ENCODE measurements at places on chromosomes 1 and 21.

DNA sequence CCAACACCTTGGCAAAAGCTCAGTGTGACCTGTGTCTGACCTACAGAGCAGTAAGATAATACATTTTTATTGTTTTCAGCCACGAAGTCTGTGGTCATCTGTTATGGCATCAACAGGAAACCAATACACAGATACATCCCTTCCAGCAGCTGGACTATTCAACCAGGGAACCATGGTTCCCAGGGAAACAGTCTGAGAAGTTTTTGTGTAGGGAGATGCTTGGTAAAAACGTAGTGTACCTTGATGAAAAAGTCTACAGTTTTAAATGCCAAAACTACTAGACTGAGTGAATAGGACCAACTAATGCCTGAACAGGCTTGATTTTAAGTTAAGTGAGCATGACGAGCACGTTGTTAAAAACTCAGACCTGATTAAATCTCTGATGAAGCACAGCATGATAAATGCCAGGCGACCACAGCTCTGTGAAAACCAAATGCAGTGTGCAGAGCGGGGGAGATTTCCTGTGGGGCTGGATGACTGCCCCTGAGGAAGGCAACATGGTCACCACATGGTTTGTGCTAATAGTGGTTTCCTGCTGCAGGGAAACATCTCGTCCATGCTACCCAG is 228.9 kb downstream of the TNR start:
- no peak for DNase-seq

GRCh38 chr1:14539953-14540563 is 58.4 kb upstream of the KAZN start:
- DNase-seq: no peak

DNA sequence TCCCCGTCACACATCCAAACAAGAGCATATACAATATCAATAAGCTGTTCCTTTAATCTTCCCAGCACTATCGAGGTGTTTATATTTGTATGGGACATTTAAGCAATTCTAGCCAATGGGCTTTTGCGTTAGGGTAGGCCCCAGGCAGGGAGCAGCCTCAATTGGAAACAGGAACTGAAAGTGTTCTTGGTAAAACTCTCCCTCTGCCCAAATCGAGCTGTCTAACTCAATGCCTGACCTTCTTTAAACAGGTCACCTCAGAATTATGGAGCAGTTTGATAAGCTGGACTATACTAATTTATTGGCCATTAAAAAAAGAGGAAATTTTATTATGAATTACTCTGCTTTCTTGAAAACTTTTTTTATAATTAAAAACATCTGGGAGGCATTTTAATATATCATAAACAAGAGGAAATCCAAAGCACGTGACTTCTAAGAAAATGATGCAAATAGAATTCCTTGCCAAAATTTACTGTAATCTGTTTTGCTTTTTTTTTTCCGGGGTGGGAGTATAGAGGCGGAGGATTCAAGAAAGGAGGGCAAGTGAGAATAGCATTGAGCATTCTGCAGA is 498.1 kb downstream of the LMO4 start:
- no peak for DNase-seq

GRCh38 chr1:185404907-185405568 is 88.0 kb upstream of the IVNS1ABP start:
- DNase-seq: no peak

GRCh38 chr1:187411118-187411517 is 582.4 kb downstream of the PLA2G4A start:
- no peak for DNase-seq

DNA sequence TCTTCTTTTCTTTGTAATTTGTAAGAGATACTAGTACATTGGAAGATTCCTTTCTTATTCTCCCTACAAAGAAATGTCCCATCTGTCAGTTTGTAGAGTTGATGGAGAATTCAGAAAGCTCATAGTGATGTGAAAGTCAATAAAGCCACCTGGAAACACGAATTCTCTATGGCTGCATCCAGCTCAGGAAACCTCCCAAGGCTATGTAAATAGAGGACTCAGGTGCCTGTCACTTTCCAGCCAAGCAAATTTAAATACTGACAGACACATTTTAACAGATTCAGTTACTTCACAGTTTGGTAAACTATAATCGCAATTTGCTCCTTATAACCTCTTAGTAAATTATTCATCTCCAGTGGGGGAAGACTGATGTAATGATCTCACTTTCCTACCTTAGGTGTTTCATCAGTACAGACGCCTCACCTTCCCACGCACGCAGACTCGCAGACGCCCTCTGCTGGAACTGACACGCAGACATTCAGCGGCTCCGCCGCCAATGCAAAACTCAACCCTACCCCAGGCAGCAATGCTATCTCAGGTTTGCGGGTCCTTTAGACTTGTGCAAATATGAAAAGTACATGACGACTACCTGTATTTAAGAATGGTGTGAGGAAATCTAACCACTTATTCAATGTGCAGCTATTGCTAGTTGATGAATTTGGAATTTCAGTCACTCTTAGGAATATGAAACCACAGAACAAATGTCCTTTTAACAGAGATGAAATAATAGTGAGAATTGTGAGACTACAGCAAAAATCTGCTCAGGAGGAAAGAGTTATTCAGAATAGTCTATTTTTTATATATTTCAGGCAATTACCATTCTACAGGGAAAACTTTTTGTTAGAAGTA is 60.6 kb downstream of the PTPRC start:
- DNase-seq: no peak

- no peak for DNase-seq
These were observed 445.9 kb downstream of the SETD4 start for GRCh38 chr21:35614396-35614921.

- DNase-seq: no peak
These were observed 417.0 kb downstream of the PTBP2 start for GRCh38 chr1:97138515-97139032.

- DNase-seq: no peak
These were observed 772 bp downstream of the ADAM15 start for GRCh38 chr1:155051777-155052398.

- DNase-seq: no peak
These were observed 14.0 kb upstream of the PAQR7 start for GRCh38 chr1:25889470-25889869.

- DNase-seq: no peak
These were observed 20.4 kb upstream of the SLAMF9 start for GRCh38 chr1:159974350-159974965.

- no peak for DNase-seq
These were observed 19.9 kb downstream of the ELAPOR1 start for GRCh38 chr1:109133815-109134214.

GRCh38 chr1:1291548-1292441 is 11.6 kb downstream of the SCNN1D start:
- DNase-seq: no peak

GRCh38 chr1:79259390-79260336 is 253.1 kb upstream of the ADGRL4 start:
- DNase-seq: no peak

GRCh38 chr1:45355683-45356082 is 15.4 kb upstream of the MUTYH start:
- DNase-seq: no peak

GRCh38 chr1:180028864-180029263 is 74.3 kb downstream of the CEP350 start:
- DNase-seq: no peak

DNA sequence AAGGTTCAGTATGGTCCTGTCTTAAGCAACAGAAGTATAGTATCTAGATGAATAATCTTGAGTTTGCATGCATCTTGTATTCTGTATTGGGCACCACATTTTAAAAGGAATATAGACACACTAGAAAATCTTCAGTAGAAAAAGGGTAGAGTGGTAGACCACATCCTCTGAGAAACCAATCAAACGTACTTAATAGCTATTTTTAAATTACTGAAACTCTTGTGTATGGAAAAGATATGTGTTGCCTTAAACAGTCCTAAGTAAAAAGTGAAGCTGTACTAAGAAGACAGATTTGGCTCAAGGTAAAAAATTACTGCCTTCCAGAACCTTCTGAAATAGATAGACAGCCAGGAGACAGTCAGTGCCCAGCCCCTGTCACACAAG is 3.1 kb downstream of the CTXND2 start:
- no peak for DNase-seq

DNA sequence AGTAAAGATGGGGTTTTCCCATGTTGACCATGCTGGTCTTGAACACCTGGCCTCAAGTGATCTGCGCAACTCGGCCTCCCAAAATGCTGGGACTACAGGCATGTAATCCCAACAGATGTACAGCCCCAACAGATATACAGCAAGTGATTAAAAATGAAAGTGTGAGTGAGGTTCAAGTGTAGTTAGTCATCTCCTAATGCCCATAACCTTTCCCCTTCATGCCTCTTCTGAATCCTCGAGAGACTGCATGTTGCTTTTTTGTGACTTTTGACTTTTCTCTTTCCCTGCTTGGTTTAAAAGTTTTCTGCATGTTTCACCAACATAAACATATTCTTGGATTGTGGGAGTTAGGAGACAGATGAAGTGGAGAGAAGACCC is 31.2 kb downstream of the KCNK2 start:
- DNase-seq: no peak

GRCh38 chr1:169694304-169695075 is 16.9 kb downstream of the SELL start:
- no peak for DNase-seq

GRCh38 chr1:77899647-77900320 is 11.4 kb downstream of the NEXN start:
- no peak for DNase-seq

GRCh38 chr1:184813528-184814089 is 59.0 kb upstream of the EDEM3 start:
- no peak for DNase-seq

GRCh38 chr1:25195835-25196234 is 36.5 kb downstream of the SYF2 start:
- no peak for DNase-seq

DNA sequence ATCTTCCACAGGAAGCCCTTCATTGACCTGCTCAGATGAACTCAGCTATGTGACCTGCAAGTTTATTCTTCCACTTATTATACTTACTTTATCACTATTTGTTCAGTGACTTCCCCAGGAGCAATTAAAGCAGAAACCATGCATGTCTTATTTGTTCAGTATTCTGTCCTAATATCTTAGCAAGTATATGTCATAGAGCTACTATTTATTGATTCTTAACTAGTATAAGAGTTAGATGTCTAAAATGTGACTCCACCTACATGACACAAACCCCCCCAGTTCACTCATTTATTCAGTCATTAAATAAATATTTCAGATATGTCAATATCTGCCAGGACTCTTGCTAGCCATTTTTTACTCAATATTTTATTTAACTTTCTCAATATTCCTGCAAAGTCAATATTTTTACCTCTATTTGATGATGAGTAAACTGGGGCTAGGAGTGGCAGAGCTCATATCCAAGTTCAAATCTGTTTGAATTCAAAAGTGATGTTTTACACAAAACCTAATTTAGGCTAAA is 469.0 kb upstream of the USP24 start:
- DNase-seq: no peak

DNA sequence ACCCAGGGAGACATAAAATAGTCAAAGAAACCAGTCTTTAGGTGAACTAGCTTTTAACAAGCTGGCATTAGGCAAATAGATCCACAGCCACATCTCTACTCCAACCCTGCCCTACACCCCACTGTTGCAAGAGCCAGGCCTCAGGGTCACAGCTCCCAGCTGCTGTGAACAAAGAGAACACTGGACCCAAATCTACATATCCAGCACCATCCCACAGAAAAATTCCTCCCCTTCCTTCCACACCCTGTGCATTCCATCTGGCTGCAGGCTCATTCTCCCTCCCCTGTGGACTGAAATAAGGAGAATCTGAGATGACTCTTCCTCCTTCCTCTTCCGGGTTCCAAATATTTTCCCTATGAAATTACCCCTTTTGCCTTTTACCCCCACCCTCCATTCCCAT is 23.2 kb downstream of the DLGAP3 start:
- no peak for DNase-seq

DNA sequence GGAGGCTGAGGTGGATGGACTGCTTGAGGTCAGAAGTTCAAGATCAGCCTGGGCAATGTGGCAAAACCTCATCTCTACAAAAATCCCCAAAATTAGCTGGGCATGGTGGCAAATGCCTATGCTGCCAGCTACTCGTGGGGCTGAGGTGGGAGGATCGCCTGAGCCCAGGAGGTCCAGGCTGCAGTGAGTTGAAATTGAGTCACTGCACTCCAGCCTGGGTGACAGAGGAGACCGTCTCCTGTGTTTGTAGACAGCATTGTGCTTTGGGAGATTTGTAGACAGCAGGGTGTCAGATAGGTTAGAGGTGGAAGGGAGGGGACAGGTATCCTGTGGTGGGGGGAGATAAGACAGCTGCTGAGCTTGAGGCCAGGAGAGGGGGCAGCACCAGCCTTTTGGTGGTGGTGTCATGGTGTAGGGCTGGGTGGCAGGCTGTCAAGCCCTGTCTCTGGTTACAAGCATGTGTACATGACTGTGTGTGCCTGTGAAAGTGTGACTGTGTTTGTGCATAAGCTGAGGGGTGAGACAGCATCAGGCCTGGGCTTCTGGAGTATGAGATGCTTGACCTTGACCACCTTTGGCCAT is 15.2 kb downstream of the PPFIA4 start:
- no peak for DNase-seq

DNA sequence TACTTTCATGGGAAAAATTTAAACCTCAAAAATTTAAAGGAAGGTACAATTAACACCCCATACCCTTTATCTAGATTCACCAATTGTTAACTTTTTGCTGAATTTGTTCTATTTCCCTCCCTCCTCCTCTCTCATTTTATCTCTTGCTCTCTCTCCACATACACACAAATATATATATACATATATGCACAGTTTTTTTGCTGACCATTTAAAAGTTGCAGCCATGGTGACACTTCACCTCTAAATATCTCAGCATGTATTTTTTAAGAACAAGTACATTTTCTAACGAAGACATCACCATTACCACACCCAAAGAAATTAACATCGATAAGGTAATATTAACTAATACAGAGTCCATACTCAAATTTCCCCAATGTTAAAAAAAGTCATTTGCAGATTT is 33.9 kb downstream of the LRIG2 start:
- DNase-seq: no peak

- DNase-seq: no peak
These were observed 11.8 kb downstream of the VAMP4 start for GRCh38 chr1:171730052-171730451.

DNA sequence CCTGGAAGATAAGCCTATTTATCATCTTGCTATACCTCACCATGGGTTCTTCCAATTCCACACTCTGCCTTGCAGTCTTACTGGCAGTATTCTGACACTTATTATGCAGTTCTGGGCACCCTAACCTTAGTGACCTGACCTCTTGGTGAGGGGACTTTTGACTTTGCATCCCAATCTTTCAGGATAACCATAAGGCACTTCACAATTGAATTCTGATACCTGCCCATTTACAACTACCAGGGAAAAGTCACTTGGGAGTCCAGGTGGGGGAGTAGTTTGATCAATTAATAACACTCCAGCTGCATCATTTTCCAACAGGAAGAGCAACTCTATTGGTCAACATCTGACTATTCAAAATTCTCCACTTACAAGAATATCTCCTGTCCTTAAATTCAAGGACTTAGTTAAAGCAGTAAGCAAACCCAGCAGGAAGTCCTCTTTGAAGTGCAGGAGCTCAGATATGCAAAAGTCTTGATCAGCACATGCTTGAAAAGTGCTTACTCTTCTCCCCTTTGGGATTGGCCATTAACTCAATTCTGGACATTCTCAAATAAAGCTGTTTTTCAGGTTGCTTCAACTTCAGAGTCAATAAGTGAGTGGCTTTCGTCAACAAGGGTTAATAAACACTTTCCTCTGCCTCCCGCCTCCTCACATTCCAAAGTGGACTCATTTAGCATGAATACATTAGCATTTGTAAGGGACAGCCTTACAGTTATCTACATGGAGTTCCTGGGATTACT is 177.4 kb upstream of the NRIP1 start:
- DNase-seq: no peak
